NCI-H1436 treated with DMSO at 0.1 percent for 48 hours (cell line): ENCODE measurements at places on chromosomes 11 and 22.

- no peak for DNase-seq
Observed at GRCh38 chr11:106466521-106467080, 389.1 kb downstream of the AASDHPPT start.

- no peak for DNase-seq
Observed at GRCh38 chr11:69773626-69774353, 1.4 kb downstream of the FGF4 start.

GRCh38 chr11:45159781-45160365 lies 13.4 kb downstream of the PRDM11 start:
- no peak for DNase-seq

GRCh38 chr11:117950301-117950700 lies 21.1 kb upstream of the TMPRSS13 start:
- no peak for DNase-seq

GRCh38 chr22:36163497-36163896 lies 2.9 kb upstream of the APOL3 start:
- no peak for DNase-seq

GRCh38 chr22:28112190-28112544 lies 193.1 kb upstream of the PITPNB start:
- DNase-seq: no peak

GRCh38 chr11:6203327-6203726 lies 2.0 kb upstream of the C11orf42 start:
- no peak for DNase-seq

- peak; percentile 70 for DNase-seq
Observed at GRCh38 chr11:100681064-100681502, 6.0 kb upstream of the ARHGAP42 start.

GRCh38 chr11:99277281-99277680 lies 256.5 kb downstream of the CNTN5 start:
- DNase-seq: no peak

DNA sequence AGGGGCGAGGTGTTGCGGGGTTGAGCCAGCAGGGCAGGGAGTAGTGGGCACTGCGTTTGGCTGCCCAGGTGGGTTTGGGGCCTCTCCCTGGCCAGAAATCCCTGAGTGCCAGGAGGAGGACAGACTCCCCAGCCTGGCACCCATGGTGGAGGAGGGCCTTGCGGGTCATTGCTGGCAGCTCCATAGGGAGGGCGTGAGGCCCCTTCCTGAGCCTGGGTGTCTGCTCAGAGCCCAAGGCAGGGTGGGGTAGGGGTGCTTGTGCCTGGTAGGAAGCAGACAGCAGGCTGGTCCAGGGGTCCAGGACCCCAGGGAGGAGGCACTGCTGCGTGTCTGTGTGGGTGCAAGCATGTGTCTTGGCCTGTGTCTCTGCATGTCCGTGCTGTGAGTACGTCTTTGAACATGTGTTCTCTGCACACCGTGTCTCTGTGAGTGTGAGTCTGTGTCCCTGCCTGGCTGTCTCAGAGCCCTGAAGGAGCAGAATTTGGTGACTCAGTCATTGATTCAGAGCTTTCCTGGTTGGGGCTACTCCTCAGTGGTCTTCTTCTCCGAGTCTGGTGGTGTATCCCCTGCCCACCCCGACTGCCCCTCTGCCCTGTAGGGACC lies 3.9 kb downstream of the TSPAN4 start:
- no peak for DNase-seq

DNA sequence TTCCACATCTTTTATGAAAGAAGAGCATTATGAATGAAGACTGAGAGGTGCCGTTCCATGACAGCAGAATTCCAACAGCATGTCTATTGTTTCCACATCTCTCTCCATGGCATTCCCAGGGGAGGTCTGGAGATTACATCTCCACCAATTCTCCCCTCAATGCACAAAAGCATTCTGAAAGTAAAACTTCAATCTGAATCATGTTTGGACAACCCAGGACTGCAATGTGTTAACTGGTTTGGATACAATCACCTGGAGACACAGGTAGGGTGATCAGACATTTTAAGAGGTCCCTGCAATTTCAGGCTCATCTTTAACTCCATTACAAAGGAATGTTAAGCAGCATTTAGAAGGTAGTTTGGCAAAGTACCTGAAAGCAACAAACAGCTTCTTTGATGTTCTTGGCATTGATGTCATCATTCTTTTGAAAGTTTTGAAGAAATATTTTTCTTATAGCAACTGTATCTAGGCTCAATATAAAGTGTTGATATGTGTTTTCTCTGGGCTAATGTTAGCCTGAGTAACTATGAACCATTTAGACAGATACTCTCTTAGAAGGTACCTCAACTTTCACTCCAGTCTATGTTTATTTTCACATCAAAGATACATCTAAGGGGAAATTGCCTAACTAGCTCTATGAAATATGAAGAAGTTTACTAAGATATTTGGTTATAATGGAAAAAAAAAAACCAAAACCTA lies 181.4 kb upstream of the MTMR2 start:
- DNase-seq: no peak
